Bronchial epithelial cell (primary cell): ENCODE measurements at places on chromosomes 16 and 17.

- no peak for DNase-seq
Observed at GRCh38 chr17:33901085-33901484, 354.0 kb upstream of the CCL2 start.

GRCh38 chr16:20865420-20866131 is 34.6 kb downstream of the DCUN1D3 start:
- peak; percentile 95 for DNase-seq

DNA sequence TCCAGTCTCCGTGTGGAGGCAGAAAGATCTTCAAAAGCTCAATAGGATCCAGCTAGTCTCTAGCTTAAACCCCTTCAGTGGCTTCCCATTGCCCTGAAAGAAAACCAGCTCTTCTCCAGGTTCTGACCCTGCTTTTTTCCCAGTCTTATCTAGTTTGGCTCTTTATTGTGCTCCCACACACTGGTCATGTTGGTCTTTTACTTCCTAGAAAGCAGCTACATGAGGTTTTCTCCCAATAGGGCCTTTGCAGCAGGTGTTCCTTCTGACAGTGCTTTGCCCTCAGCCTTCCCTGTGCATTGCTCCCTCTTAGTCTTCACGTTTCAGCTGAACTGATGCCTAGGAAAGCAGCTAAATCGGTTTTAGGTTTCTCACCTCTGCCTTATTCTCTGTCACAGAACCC is 21.7 kb upstream of the ABCA3 start:
- no peak for DNase-seq

- peak; percentile 35 for DNase-seq
Observed at GRCh38 chr16:88783391-88784073, 1.5 kb downstream of the PIEZO1 start.

DNA sequence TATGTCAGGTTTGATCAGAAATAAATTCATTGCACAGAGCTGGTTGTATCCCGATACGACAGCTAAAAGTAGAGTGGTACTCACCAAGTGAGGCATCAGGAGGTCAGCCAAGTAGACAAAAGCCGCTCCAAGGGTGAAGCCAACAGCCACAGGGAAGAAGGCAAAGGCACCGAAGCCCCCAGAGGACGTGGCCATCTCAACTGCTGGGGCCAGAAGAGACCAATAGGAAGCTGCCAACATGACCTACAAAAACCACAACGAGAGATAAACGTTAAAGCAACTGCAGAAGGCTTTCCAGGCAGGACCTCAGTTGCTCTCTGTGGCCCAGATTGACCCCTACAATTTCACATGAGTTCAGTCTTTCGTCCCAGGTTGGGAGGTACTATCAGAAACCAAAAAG is 61.0 kb downstream of the SLC39A11 start:
- no peak for DNase-seq
